ENCODE measurements at places on chromosomes 11 and 22.

DNA sequence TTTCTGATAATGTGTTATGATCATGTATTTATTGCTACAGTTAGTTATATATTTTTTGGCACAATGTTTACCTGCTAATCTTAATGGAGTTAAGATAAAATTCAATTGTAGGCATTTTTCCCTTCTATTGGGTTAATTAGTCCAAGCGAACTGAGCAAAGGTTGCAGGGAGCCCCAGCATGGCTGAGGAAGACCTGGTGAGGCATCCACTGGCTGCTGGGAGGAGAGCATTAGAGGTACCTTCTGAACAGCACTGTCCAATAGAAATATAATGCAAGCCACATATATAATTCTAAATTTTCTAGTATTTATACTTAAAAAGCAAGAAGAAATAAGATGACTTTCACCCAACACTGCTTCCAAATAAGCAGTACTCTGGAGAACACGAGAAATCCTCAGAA lies 689 bp upstream of the TMEM126A start:
- no peak for DNase-seq

DNA sequence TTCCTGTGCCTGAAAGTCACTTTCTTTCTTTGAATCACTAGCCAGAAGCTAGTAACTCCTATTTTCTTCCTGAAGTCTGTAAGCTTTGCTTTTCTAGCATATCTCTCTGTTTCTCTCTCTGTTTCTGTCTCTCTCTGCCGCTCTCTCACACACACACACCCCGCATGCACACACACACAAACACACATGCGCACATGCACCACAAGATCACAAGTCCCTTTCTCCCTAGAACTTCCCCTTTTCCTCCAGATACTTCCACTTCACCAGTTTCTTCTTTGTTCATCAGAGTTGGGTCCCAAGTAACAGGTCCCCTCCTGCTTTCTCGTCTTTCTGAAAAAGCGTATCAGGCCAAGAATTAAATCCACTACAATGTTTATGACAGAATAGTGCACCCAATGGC lies 148.5 kb upstream of the HSD17B12 start:
- DNase-seq: no peak

- no peak for DNase-seq
These were observed 60.6 kb upstream of the RASD2 start for GRCh38 chr22:35479985-35480550.

- DNase-seq: no peak
These were observed 530 bp downstream of the USP35 start for GRCh38 chr11:78189174-78189724.

DNA sequence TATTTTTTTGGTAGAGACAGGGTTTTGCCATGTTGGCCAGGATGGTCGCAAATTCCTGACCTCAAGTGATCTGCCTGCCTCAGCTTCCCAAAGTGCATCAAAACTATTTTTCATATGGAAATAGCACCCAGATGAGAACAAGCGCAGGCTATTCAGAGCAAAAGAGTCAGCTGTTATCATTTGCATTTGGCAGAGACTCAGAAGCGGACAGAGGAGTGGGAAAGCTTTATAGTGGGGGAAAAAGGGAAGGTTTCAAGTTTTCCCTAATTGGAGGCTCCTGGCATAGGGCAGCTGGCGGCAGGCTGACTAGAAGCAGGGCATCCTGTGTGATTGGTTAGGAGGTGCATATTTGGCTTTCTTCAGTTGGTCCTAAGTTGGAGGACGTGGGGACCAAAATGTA lies 20.2 kb downstream of the ATG13 start:
- DNase-seq: no peak

DNA sequence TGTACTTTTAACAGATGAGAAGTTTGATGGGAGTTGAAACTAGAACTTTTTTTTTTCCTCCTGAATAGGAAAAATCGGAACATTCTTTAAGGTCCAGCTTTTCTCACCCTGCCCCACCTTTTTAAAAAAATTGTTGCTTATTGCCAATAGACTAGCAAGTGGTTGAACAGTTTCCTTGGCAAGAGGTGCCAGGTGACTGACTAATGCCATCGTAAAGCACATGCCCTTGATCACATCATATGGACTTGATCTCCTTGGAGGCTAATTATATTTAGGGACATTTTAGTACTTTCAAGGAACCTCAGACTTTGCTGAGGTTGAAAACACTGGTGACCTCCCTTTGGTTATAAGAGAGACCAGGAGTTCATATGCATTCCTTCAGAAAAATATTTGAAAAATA lies 57.6 kb downstream of the MTMR3 start:
- DNase-seq: no peak

GRCh38 chr11:79331203-79331901 lies 109.5 kb downstream of the TENM4 start:
- no peak for DNase-seq

GRCh38 chr11:965206-965775 lies 39.6 kb downstream of the AP2A2 start:
- no peak for DNase-seq

- DNase-seq: no peak
These were observed 20.3 kb upstream of the FGF3 start for GRCh38 chr11:69839516-69839915.

DNA sequence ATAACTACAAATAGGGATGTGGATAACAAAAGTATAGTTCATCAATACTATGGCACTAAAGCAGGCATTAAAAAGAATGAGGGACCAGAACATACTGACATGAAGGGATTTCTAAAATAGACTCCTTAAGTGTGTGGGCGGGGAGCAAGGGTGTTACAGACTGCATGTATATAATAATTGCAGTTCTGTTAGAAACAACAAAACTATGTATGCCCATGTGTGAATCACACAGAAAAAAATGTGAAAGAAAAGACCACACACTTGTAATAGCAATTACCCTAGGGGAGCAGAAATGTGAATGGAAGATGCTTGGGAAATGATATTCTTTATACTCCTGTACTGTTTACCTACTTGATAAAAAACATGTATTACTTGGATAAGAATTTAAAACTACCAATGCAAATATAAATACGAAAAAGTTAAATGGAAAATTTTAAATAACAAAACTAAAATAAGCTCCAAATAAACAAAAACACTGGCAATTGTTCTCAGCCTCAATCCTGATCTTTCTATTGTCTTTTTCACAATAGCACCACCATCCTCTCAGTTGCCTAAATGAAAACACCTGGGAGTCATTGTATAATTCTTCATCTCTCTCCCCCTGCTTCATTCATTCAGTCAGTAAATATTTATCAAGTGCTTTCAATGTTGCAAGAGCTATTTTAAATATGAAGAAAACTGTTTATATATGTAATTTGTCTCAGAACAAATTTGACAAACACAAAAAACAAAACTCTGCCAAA lies 129.8 kb downstream of the FCHSD2 start:
- no peak for DNase-seq

GRCh38 chr11:43359422-43359818 lies 700 bp downstream of the TTC17 start:
- DNase-seq: no peak

DNA sequence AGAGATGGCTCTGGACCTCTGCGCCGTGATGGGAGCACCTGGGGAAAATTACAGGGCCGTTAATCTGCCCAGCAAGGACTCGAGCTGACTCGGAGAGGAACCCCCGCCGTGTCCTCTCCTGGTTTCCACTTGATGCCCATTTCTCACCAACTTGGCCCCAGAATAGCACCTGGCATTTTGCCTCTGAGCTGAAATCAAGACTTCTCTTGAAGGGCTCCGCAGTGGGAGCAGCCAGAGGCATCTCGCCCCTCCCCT lies 19.0 kb upstream of the CABP7 start:
- no peak for DNase-seq

DNA sequence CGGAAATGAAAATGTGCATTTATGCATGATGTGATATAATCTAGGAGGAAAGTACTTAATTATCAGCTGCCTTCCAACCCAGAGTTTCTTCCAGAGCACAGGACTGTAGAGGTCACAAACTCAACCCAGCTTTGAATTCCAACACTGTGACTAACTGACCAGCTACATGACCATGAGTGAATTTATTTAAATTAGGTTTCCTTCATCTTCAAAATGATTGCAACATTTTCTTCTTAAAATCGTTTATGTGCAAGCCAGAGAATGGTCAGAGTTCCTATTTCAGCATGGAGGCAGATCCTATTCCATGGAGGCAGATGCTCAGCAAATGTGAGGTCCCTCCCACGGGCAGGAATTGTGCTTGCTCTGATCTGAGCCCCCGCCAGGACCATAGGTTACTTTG lies 42.4 kb downstream of the OSBP start:
- no peak for DNase-seq

DNA sequence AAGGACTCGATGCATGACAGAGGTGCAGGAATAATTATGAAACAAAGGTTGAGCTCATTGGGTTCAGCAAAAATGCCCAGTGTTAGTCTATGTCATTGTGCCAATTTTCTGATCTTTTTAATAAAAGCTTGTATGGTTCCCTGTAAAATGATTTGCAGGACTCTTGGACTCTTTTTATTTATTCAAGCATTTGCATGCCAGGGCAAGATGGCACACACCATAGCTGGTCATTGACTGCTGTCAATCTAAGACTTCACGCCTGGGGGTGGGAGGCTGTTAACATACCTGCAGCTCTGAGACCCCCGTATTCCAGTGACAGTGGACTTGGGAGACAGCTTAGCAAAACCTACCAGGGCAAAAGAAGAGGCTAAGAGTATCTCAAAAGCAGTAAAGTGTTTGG lies 32.0 kb upstream of the ANO1 start:
- no peak for DNase-seq

- DNase-seq: no peak
These were observed 26.6 kb downstream of the PHLDB1 start for GRCh38 chr11:118633979-118634378.

- DNase-seq: no peak
These were observed 64.2 kb downstream of the FLI1 start for GRCh38 chr11:128757886-128758612.

GRCh38 chr22:20787746-20788626 lies 14.1 kb downstream of the SERPIND1 start:
- DNase-seq: no peak

- no peak for DNase-seq
These were observed 24.4 kb upstream of the SMIM35 start for GRCh38 chr11:118111019-118111743.

DNA sequence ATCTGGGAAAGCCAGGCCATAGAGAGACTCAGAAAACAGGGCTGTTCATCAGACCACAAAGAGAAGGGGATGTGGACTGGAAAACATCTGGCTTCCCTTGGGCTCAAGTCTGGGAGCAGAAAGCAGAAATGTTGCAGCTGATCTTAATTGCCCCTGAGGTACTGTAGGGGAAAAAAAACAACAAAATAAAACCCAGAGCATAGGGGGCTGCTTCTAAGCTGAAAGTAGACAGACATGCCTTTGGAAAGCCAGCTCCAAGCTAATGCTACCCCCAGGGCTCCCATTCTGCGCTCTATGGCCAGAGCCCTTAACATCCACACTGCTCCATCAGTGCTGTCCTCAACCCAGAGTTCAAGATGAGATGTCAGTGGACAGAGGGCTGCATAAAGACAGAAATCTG lies 2.0 kb upstream of the PACSIN3 start:
- no peak for DNase-seq

- no peak for DNase-seq
These were observed 126.5 kb upstream of the ARHGAP42 start for GRCh38 chr11:100560606-100561005.

DNA sequence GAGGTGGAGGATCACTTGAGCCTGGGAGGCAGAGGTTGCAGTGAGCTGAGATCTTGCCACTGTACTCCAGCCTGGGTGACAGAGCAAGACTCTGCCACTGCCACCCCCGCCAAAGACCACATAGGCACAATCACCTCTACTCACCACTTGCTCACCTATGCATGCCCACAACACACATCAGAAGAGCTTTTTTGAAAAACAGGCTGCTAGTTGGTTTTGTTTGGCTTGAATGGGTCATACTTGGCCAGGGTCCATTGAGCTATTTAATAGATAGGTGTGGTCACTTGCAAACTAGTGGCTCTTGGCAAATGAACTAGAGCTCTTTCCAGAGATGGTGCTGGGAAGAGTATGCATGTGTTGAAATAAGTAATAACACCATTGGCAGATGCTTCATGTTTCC lies 80.1 kb downstream of the EMSY start:
- no peak for DNase-seq

GRCh38 chr22:50545522-50546325 lies at the start of gene KLHDC7B:
TSS of gene KLHDC7B (plus strand) at chr22:50545899. CDS start at chr22:50546244, 345 bp downstream.
- DNase-seq: no peak

GRCh38 chr11:42552786-42553185 lies 759.0 kb upstream of the API5 start:
- no peak for DNase-seq

DNA sequence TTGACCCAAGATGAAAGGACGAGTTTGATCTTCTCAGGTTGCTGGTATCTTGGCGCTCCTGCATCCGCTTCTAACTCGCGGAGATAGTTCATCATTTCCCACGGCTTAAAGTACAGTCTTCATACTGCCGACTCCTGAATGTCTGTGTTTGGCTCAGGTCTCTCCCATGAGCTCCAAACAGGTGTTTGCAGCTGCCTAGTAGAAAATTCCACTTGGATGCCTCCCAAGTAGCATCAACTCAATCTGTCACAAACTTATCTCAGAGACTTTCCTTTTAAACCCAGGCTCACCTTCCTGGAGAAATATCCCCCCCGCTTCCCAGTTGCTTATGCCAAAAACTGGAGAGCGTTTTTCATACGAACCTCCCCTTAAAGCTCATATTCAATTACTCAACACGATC lies 986.5 kb downstream of the TBC1D22A start:
- no peak for DNase-seq

DNA sequence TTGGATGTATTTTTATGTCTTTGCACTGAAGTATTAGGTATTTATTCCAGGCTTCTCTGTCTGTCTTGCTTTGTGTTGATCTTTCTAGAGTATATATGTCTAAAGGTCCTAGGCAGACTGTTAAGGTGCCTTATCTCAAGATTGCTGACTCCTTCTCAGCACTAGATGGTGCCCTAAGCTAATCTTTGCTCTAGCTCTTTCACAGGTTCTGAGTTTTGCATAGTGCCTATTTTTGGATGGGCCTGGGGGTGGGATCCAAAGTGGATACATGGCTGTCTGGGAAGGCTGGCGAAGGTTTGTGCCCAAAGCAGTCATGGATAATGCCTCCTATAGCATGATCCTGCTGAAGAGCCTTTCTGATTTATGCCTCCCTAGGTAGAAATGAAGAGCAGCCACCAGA lies 154.9 kb downstream of the TRPC6 start:
- no peak for DNase-seq

DNA sequence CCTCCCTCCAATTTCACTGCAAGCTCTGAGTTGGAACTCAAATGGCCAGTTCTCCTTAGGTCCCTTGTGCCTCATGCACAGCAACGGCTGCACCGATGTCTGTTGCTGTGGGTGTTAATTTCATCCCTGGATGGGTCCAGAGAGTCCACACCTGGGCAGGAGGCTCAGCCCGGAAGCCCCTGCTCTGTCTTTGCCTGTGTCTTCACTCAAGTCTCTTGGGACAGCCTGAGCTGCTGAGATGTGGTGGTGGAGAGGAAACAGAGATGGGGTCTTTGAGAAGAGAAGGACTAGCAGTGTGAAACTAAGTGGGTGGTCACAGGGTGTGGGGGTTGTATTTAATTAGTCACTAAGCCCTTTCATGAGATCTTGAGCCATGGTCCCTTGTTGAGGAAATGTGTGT lies 109.3 kb downstream of the NECTIN1 start:
- no peak for DNase-seq
